ENCODE measurements at places on chromosomes 1 and 21.

GRCh38 chr21:35202431-35202830 lies 153.3 kb upstream of the RUNX1 start:
- no peaks in the 10 kb centered on the region for H3K27me3 ChIP-seq
- peaks cover 63% of the 10 kb centered on the region for H3K4me1 ChIP-seq
- no peaks in the 10 kb centered on the region for H3K36me3 ChIP-seq
- DNase-seq = no peak
- H3K27ac ChIP-seq = no peak overlapping the region

- H3K4me3 ChIP-seq = no peak overlapping the region
- DNase-seq = no peak
- H3K27ac ChIP-seq = no peak overlapping the region
- no peaks in the 10 kb centered on the region for H3K36me3 ChIP-seq
- H3K27me3 ChIP-seq = no peaks in the 10 kb centered on the region
- H3K4me1 ChIP-seq = peaks cover 27% of the 10 kb centered on the region
Measured at GRCh38 chr1:230026572-230026971, 40.5 kb upstream of the GALNT2 start.

DNA sequence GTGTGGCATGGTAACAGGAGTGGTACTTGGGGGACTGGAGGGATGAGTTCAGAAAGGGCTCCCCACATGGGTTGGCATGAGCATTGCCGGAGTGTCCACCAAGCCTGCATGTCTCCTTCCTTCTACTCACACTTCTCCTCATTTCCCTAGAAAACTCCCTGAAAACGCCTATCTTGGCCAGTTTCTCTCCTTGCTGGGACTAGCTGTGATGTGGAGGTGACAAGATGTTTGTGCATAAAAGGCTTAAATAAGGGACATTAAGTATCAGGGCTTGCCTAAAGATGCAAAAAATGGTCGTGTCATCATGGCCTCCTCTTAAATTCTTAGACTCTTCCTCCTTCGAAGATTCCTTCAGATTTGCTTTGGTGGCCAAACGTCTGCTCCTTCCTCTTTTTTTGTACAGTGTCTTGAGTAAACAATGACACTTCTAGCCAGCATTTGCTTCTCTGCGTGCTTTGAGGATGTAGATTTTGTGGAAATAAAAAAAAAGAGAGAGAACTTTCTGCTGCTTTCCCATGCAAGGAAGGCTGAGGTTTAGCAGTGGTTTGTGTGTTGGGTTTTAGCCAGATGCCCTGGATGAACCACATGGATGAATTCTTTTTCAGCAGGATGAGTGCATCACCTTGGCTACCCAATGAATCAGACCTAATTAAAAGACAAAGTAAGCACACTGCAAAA lies 239.1 kb upstream of the IRF2BP2 start:
- no peaks in the 10 kb centered on the region for H3K27me3 ChIP-seq
- no peak overlapping the region for H3K4me3 ChIP-seq
- peaks cover 77% of the 10 kb centered on the region for H3K4me1 ChIP-seq
- H3K27ac ChIP-seq = no peak overlapping the region
- H3K36me3 ChIP-seq = no peaks in the 10 kb centered on the region
- DNase-seq = no peak

DNA sequence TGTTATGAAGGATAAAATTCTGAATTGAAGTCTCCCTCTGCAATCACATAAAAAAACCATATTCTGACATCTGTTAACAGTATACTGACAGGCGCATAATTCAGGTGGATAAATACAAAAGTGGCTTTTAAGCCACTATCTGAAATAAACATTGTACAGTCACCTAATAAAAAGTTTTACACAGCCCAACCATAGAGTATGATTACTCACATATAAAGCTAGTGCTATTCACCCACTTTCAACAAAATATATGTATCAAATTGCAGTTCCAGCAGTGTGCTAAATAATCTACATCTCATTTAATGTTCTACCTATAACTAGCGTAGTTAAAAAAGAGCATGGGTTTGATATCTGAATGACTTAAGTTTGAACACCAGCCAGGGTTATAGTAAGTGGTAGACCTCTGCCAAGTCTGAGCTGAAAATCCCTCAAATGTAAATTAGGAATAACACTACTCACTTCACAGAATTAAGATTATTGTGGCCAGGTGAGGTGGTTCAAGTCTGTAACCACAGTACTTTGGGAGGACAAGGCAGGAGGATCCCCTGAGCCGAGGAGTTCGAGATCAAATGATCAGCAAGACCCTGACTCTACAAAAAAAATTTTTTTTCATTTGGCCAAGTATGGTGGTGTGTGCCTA lies 3.9 kb downstream of the EGLN1 start:
- peaks cover 51% of the 10 kb centered on the region for H3K36me3 ChIP-seq
- no peak overlapping the region for H3K27ac ChIP-seq
- H3K4me1 ChIP-seq = peaks cover 64% of the 10 kb centered on the region
- H3K4me3 ChIP-seq = peak overlapping the region; percentile 81

GRCh38 chr1:71792264-71792663 lies 490.1 kb downstream of the NEGR1 start:
- no peak overlapping the region for H3K4me3 ChIP-seq
- H3K27ac ChIP-seq = no peak overlapping the region
- H3K27me3 ChIP-seq = no peaks in the 10 kb centered on the region
- no peak for DNase-seq
- H3K36me3 ChIP-seq = no peaks in the 10 kb centered on the region
- no peaks in the 10 kb centered on the region for H3K4me1 ChIP-seq

DNA sequence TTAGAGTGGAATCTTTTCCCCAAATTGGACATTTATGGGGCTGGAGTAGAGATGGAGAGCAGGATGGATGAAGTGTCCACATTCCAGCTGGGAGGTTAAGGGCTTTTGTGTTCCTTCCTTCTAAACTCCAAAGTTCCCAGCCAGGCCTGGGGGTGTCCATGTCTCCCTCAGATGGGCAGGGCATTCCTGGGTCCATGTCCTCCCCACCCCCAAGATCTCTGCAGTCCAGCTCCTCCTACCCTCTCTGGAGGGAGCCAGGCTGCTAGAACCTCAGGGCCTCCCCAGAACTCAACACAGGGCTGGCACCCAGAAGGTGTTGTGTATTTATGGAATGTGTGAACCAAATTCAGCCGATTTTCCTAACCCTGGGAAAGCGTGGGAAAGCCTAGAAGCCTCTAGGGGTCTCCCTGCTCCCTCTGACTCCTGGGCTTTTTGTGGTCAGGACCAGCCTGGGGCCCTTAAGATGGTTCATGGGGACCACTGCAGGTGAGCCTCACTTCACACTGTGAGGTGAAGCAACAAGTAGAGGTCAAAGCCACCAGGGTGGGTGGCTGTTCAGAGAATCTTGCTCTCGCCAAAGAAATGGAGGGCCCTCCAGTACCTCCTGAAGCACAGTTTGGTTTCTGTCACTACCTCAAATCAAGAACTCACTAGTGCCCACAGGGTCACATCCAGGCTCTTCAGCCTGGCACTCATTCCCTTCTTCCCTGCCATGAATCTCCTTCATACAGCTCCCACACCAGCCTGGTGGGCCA lies 54.8 kb downstream of the GLIS1 start:
- no peak overlapping the region for H3K27ac ChIP-seq
- no peaks in the 10 kb centered on the region for H3K36me3 ChIP-seq
- peaks cover 32% of the 10 kb centered on the region for H3K27me3 ChIP-seq
- no peak overlapping the region for H3K4me3 ChIP-seq

GRCh38 chr21:25742900-25743299 lies 8.1 kb downstream of the GABPA start:
- DNase-seq = no peak
- H3K4me3 ChIP-seq = no peak overlapping the region
- H3K36me3 ChIP-seq = peaks cover 54% of the 10 kb centered on the region
- H3K27ac ChIP-seq = no peak overlapping the region

DNA sequence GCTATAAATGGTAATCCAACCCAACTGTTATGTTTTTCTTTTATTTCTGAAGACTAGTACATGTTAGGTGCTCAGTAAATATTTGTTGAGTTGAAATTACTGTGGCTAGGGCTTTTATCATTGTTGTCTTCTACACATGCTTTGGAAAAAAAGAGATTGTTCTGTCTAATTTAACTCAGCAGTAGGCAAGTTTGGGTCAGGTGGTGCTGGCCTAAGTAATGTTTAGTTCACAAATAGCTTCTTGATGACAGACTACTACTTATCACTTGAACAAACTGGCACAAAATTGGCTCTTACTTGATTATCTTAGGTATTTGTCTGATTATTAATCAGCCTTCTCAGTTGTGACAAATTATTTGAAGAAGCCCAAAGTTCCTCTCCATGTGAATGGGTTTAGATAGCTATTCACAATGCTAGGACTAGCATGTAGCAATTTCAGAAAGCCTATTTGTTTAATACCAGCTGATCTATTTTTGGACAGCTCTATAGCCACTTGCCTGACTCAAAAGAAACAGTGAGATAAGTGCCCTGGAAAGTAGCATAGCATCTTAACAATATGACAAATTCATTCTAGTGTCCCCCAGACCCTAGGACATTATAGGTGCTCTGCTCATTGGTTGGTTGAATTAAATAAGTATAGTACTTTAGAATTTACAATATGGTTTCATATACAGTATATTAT lies 32.6 kb downstream of the TMEM200B start:
- H3K36me3 ChIP-seq = peaks cover 74% of the 10 kb centered on the region
- no peak for DNase-seq
- no peak overlapping the region for H3K4me3 ChIP-seq
- H3K27me3 ChIP-seq = no peaks in the 10 kb centered on the region
- peaks cover 2% of the 10 kb centered on the region for H3K4me1 ChIP-seq

- H3K4me1 ChIP-seq = peaks cover 4% of the 10 kb centered on the region
- H3K27ac ChIP-seq = no peak overlapping the region
- no peaks in the 10 kb centered on the region for H3K36me3 ChIP-seq
- H3K4me3 ChIP-seq = no peak overlapping the region
Measured at GRCh38 chr1:114149211-114149610, 4.5 kb downstream of the SYT6 start.

GRCh38 chr1:3948344-3948743 lies 48.3 kb upstream of the C1orf174 start:
- H3K27ac ChIP-seq = no peak overlapping the region
- no peaks in the 10 kb centered on the region for H3K36me3 ChIP-seq
- peaks cover 42% of the 10 kb centered on the region for H3K27me3 ChIP-seq

GRCh38 chr1:208357644-208358507 lies 113.7 kb upstream of the PLXNA2 start:
- H3K27ac ChIP-seq = no peak overlapping the region
- no peaks in the 10 kb centered on the region for H3K4me1 ChIP-seq
- no peak for DNase-seq
- no peak overlapping the region for H3K4me3 ChIP-seq
- H3K27me3 ChIP-seq = peaks cover 7% of the 10 kb centered on the region

DNA sequence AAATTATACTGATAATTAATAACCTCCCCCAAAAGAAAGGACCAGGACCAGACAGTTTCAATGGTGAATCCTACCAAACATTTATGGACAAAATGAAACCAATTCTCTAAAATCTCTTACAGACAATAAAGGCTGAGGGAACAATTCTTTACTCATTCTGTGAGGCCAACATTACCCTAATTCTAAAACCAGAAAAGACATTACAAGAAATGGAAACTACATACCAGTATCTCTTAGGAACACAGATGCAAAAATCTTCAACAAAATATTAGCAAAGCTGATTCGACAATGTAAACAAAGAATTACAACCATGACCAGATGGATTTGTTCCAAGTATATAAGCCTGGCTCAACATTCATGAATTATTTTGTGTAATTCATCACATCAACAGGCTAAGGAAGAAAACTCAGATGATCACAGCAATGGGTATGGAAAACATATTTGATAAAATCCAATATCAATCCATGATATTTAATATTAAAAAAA lies 8.6 kb downstream of the TMED5 start:
- peak overlapping the region; percentile 76 for H3K4me3 ChIP-seq
- peak overlapping the region; percentile 68 for H3K27ac ChIP-seq
- no peaks in the 10 kb centered on the region for H3K27me3 ChIP-seq
- peaks cover 68% of the 10 kb centered on the region for H3K4me1 ChIP-seq
- peaks cover 74% of the 10 kb centered on the region for H3K36me3 ChIP-seq

DNA sequence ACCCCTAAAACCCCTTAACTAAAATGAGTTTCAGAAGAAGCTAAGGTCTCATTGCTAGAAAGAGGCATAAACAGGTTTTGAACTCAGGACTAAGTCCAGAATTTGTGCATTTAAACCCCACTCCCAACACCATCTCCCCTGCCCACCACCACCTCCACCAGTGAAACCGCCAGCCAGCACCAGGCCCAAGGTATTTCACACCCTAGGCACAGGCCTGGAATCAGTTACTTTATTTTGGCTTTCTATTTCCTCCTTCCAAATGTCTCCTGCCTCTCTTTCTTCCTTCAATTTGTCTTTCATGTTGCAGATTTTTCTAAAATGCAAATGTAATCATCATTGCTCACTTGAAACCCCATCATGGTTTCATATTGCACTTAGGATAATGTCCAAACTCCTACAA lies 1.9 kb upstream of the IPO13 start:
- peaks cover 47% of the 10 kb centered on the region for H3K4me1 ChIP-seq
- H3K27ac ChIP-seq = peak overlapping the region; percentile 66
- no peak for DNase-seq
- H3K27me3 ChIP-seq = no peaks in the 10 kb centered on the region
- H3K4me3 ChIP-seq = peak overlapping the region; percentile 94
- H3K36me3 ChIP-seq = peaks cover 48% of the 10 kb centered on the region

GRCh38 chr1:189970331-189971230 lies 507.1 kb downstream of the BRINP3 start:
- no peak overlapping the region for H3K4me3 ChIP-seq
- no peak overlapping the region for H3K27ac ChIP-seq
- H3K27me3 ChIP-seq = no peaks in the 10 kb centered on the region
- no peak for DNase-seq

- H3K4me3 ChIP-seq = peak overlapping the region; percentile 97
- peaks cover 47% of the 10 kb centered on the region for H3K4me1 ChIP-seq
- peaks cover 58% of the 10 kb centered on the region for H3K36me3 ChIP-seq
- no peak for DNase-seq
- peak overlapping the region; percentile 100 for H3K27ac ChIP-seq
Measured at GRCh38 chr1:92832537-92833114, 786 bp downstream of the RPL5 start.

GRCh38 chr1:109241344-109241743 lies 8.0 kb upstream of the CELSR2 start:
- peaks cover 7% of the 10 kb centered on the region for H3K27me3 ChIP-seq
- no peak overlapping the region for H3K4me3 ChIP-seq
- peaks cover 21% of the 10 kb centered on the region for H3K4me1 ChIP-seq
- no peak overlapping the region for H3K27ac ChIP-seq

GRCh38 chr1:167114725-167115124 lies 20.9 kb downstream of the STYXL2 start:
- peaks cover 15% of the 10 kb centered on the region for H3K4me1 ChIP-seq
- peaks cover 2% of the 10 kb centered on the region for H3K36me3 ChIP-seq
- no peak overlapping the region for H3K27ac ChIP-seq

DNA sequence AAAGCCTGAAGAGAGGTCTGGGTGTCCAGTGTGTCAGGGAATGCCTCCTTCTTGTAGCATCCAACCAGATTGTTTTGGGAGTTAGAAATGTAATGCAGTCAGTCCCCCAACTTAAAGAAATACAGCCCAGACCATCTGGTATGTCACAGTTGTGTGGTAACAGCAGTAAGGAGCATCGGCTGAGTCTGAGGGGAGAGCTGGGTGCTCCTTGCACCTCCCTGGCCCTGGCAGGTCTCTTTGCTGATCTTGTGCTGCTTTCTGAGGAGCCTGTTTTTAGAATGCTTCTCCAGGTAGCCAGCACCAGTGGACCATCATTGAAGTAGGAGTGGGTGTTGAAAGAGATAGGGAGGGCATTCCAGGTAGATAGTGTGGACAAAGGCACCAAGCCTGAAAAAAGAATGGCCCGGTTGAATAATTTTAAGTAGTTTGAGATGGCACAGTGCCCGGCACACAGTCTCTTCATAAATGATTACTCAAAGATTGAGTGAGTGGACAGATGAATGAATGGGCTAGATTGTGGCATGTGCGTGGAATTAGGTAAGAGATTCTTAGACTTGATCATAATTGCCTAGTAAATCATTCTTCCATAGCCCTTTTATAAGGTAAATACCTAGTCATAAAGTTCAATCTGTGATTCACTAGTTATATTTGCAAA lies 46.5 kb downstream of the LAMC1 start:
- H3K36me3 ChIP-seq = no peaks in the 10 kb centered on the region
- no peak for DNase-seq
- no peak overlapping the region for H3K27ac ChIP-seq
- H3K4me1 ChIP-seq = peaks cover 5% of the 10 kb centered on the region

All from activated T-cell treated with anti-CD3 and anti-CD28 coated beads, Interleukin-2, amount 50 U/mL, for 24 hours (primary cell).